DMS 273 treated with DMSO at 0.1 percent for 48 hours (cell line): ENCODE measurements at places on chromosomes 16 and 17.

- DNase-seq, result no peak
These were observed 12.6 kb upstream of the IL21R start for GRCh38 chr16:27389272-27389961.

DNA sequence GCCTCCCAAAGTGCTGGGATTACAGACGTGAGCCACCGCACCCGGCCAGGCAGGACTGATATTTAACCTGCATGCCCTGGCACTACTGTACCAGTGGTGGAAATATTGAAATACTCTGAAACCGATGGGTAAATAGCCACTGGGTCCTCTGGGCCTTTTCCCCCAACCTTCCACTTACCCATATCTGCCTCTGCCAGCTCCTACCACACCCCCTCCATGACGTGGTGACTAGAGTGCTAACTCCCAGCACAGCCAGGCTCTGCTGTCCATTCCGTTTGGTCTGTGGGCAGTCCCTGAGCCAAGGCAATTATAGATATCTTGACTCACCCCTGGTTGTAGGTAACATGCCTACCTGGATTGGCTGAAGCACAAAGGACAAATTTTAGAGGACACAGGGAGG, 187.8 kb downstream of the PRKCB start:
- DNase-seq, result no peak

GRCh38 chr16:11100239-11100750, 155.7 kb downstream of the SOCS1 start:
- DNase-seq, result peak; percentile 87

- no peak for DNase-seq
These were observed 82.1 kb downstream of the SLC39A11 start for GRCh38 chr17:73010414-73010813.

GRCh38 chr17:4389079-4389478, 22.6 kb upstream of the UBE2G1 start:
- DNase-seq, result no peak

DNA sequence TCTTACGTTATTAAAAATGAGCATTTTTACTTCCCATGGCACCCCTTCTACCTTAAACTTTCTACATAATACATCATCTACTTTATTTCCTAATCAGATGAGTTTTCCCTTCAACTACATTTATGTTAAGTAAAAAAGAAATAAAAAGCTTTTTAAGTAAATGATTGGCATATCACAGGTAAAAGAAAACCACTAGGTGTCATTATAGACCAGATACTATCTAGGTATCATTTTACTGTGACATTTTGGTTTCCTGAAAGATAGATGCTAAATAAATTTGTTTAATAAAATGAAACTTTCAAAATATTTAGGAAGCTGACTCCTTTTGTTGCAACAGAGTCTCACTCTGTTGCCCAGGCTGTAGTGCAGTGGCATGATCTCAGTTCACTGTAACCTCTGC, 3.8 kb upstream of the CMTM1 start:
- no peak for DNase-seq

- DNase-seq, result no peak
These were observed 39.0 kb downstream of the NEUROD2 start for GRCh38 chr17:39568702-39569101.

DNA sequence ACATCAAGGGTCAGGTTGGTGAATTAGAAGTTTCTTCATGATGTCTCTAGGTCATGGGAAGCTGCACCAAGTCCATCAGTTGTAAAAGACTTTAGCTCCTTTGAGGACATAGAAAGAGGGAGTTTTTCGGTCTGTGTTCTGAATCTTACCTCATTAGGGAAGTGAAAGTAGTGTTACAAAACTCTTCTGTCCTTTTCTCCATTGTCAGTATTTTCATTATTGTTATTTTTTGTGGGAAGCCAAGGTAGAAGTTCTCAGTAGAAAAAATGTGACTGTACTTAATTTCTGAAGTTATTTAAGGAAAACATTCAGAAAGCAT, 24.2 kb downstream of the MAP3K3 start:
- DNase-seq, result no peak

DNA sequence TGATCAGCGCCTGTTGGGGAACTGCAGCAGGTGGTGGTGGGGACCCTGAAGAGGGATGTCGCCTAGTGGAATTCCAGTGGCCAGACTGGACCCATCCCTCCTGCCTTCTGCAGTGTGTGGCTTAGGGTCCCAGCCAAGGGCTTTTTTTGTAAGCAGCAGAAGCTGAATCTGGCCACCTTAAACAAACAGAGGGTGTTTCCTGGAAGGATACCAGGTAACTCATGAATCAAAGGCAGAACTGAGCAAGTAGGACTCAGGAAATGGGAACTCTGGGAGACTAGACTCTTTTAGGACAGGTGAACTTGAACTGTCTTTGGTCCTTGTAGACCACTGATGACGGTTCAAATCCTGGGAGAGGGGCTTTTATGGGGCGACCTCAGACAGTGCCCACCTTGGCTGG, 124.0 kb downstream of the ABCC6 start:
- no peak for DNase-seq

DNA sequence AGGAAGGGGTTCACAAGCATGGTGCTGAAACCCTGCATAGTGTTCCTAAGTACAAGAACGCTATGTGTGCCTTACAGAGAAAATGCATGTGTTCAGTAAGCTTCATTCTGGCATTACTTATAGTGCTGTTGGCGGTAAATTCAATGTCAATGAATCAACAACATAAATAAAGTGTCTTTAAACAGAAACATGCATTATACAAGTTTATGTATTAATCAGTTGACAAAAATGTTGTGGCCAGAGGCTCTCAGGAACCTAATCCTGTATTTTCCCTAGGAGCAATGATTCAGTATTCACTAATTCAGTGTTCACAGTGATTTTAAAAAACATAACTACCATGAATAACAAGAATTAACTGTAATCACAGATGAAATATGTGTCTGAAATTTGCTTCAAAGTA, 47.1 kb upstream of the MYOCD start:
- DNase-seq, result no peak

DNA sequence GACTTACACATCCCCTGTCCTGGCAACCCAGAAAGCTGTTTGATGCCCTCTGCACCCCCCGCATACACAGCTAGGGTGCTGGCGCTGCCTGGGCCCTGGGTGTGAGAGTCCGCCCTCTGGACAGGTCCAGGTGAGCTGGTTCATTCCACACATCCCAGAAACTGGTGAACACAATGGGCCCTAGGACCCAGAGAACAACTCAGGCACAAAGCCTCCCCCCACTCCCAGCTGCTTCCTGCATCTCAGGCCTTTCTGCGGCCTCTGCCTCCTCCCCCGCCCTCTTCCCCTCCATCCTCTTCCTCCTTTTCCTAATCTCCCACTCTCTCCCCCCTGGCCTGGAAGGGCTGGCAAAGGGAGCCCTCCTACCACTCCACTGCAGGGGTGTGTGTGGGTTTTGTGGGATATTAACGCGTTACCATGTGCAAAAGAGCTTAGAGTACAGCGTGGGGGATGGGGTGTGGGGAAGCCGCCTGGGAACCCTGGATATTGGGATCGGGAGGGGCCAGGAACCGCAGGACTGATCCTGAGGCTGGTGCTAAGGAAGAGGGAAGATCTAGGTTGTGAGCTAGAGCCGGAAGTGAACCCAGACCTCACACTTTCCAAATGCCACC, 1.6 kb upstream of the PPP1R9B start:
- DNase-seq, result peak; percentile 81

- DNase-seq, result no peak
These were observed 19.6 kb upstream of the TNS4 start for GRCh38 chr17:40520991-40521453.

- no peak for DNase-seq
These were observed 14.2 kb downstream of the MYO18A start for GRCh38 chr17:29165800-29166506.

GRCh38 chr16:10239640-10240039, 57.4 kb upstream of the GRIN2A start:
- DNase-seq, result no peak

GRCh38 chr17:58575511-58575910, 61.1 kb upstream of the MTMR4 start:
- no peak for DNase-seq

DNA sequence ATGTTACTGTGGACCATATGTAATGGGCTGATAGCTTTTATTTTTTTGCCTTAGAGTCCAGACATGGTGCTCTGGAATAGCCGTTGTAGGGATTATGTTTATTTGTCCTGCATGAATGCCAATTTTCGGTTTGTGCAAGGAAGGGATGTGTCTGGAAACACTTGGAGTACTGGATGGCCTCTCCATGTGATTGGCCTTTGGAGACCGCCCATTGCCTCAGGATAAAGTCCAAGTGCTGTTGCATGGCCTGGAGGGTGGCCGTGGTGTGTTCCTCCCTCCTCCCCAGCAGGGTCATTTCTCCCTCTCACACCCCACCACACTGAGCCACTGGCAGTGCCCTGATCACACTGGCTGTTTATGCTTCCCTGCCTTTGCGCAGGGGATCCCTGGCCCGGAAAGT, 93.9 kb downstream of the MSI2 start:
- no peak for DNase-seq

GRCh38 chr16:2520784-2521531, 787 bp downstream of the AMDHD2 start:
- DNase-seq, result no peak

DNA sequence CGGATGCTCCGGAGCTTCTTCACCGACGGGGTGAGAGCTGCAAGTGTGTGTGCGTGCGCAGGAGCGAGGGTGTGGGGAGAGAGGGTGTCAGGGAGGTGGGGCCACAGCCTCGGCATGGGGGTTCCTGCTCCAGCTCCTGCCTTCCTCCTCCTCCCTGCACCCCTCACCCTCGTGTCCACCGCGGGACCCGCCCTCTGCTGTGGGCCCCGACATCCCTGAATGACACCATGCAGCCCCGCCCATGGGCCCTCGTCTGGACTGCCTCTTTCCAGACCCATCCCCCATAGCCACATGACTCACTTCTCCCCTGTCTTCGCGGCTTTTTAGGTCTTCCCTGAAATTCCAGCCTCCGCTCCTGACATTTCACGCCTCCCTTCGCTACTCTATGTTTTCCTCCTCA, 41.6 kb downstream of the ARHGAP23 start:
- no peak for DNase-seq

GRCh38 chr16:53991754-53992378, 287.9 kb downstream of the FTO start:
- DNase-seq, result no peak

DNA sequence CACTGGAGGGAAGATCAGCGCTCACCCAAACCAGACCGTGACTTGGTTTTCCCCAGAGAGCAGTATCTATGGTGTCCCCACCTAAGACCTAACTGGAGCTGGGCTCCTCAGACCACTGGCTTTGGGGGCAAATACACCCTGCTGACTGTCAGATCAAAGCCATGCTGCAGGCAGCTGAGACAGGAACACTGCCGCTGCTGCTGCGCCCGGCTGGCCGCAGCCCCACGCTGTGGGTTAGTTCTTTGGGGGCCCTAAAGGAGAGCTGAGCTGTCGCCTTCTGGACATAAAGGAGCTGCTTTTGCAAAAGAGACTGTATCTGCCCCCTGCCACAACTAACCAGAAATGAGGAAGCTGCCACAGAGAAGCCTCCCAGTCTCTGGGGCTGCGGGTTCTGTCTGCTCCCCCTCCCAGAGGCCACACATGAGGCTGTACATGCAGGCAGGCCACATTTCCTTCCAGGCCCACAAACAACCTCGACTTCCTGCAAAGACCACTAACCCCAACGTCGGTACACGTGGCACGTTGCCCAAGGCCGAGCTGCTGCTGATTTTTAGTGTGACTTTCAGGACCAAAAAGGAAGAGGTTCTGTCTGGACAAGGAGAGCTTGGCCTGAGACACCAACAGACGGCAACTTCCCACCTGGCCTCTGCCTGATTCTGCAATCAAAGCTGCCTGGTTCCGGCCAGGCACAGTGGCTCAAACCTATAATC, 18.2 kb upstream of the ABR start:
- DNase-seq, result no peak

DNA sequence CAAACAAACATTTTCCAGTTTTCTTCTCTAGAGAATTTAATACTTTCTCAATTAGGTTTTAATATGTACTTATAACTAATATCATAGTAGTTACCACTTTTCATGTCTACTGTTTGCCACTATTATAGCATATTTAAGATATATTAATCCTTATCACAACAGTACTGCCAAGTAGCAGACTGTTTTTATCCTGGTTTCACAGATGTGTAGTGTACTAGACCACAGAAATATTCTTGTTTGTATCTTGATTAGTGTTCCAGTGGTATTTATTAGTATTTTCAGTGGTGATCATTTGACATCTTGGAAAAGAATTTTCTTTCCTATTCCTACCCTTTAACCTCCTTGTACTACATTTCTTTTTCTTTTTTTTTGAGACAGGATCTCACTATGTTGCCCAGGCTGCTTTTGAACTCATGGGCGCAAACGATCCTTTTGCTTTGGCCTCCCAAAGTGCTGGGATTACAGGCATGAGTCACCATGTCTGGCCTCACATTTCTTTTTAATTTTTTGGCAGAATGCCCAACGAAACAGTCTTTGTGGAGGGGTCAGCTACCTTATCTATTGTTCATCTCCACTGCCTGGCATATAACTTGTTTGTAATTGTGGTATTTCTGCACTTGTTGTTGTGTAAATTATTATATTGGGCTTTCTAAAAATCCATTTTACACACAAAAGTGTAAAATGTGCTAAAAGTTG, 27.2 kb downstream of the MAP2K4 start:
- no peak for DNase-seq

DNA sequence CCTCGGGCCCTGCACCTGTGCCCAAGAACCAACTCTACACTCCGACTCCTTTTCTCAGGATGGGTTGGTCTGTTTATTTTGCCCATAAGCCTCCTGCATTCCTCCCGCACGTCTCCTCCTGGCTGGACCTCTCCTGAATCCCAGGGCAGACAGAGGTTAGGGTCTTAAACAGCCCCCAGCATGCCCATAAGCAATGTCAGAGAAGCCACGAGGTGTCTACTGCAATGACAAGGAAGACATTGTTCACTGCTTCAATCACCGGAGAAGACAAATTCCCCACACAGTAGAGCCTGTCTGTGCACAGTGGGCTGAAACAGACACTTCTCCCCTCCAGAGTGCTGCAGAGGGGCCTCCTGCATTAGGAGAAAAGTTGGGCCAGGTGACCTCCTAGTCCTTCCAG, 230.6 kb upstream of the RPL38 start:
- DNase-seq, result no peak

GRCh38 chr16:70018254-70018653, 67.1 kb downstream of the CLEC18A start:
- DNase-seq, result peak; percentile 12

DNA sequence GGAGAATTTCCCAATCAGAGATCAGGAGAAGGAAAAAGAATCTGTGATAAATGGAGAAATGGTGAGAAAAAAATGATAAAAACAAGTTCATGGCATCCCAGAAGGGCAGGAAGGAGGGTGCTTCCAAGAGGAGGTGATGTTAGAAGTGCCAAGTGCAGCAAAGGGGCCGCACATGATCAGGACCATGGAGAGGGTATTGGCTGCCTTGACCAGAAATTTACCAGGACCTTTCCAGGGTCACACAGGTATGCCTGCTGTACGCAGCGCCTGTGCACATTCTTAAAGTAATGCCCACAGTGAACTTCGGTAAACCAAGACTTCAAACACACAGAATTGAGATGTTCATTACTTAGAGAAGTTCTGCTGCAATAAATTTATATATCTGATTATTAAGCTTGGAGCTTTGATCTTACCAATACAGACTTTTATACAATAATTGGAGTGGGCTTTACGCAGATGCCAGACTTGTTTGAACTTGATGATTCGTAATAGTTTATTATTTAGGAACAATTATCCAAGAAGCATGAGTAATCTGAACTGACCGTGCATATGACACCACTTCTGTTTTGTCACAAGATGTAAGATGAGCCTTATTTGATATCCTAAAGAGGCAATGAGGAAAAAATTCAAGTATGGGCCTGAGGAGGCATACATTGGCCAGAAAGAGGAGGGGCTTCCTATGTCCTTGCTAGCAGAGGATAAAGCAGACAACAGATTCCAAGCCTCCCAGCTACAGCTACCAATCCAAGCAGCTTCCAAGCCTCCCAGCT, 2.2 kb upstream of the KRT33A start:
- DNase-seq, result no peak
